ENCODE measurements at places on chromosomes 2 and 18.

- H3K27ac ChIP-seq, result peak overlapping the region; percentile 22
- no peak overlapping the region for H3K4me3 ChIP-seq
- H3K4me1 ChIP-seq, result peaks cover 67% of the 10 kb centered on the region
Measured at GRCh38 chr2:172431463-172431862, 4.1 kb downstream of the ITGA6 start.

DNA sequence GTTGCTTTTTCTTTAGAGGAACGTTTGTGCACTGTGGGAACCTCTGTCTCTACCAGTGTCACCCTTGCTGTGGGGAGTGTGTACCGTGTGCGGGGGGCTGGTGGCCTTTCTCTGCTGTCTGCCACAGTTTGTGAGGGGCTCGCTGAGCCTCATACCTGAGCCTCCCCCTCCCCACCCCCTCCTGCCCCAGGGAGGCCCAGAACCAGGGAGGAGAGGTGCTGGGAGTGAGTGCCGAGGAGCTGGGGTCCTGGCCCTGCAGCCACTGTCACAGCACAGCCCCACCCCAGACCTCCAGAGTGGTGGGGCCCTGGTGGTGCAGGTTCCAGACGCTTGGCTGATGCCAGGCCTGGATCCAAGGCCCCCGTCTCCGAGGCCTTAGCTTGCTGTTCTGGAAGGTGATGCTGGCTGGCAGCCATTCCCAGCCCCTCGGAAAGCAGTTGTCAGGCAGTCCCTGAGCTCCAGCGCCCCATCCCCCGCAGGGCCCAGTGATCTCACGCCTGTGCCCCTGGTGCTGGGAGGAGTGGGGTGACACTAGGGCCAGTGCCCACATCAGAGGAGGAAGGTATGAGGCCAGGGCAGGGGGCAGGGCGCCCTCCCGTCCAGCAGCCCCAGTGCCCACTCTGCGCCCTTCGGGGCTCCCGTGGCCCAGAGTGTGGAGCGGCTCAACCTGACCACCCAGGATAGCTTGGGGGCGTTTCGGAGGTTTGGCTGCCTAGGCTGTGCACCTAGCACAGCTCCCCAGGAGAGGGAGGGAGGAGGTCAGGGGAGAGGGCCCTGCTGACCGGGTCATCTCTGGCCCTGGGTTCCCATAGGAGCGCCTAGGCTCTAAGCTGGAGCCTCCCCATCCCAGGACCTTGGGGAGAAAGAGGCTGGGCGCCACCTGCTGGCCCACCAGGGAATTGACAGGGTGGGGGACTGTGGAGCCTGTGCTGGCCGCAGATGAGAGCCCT lies 53.0 kb upstream of the ALPP start:
- peaks cover 25% of the 10 kb centered on the region for H3K4me1 ChIP-seq
- H3K36me3 ChIP-seq, result no peaks in the 10 kb centered on the region
- H3K4me3 ChIP-seq, result no peak overlapping the region
- no peak overlapping the region for H3K27ac ChIP-seq
- DNase-seq, result peak; percentile 44
- no peaks in the 10 kb centered on the region for H3K27me3 ChIP-seq

DNA sequence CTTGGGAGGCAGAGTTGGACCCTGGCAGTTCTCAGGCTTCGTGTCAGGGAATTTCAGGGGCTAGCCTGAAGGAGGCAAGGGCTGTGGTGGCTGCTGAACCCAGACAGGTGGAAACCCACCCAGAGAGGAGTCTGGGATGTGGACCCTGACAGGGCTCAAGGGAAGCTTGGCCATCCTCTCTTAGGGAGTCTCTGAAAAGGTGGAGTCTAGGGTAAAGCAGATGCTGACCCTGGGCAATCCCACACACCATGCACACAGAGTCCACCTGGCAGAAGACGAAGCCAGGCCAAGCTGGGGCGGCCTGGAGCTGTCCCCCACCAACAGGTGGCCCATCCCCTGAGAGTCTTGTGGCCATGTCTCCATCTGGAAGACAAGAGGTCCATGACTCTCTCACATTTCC lies 41.2 kb upstream of the TEX51 start:
- H3K4me3 ChIP-seq, result no peak overlapping the region
- no peak overlapping the region for H3K27ac ChIP-seq
- peaks cover 22% of the 10 kb centered on the region for H3K27me3 ChIP-seq
- H3K36me3 ChIP-seq, result no peaks in the 10 kb centered on the region
- H3K4me1 ChIP-seq, result no peaks in the 10 kb centered on the region
- DNase-seq, result no peak

GRCh38 chr2:100277540-100278207 lies 44.6 kb downstream of the LONRF2 start:
- no peak for DNase-seq
- H3K27me3 ChIP-seq, result no peaks in the 10 kb centered on the region
- H3K4me3 ChIP-seq, result no peak overlapping the region
- no peak overlapping the region for H3K27ac ChIP-seq
- no peaks in the 10 kb centered on the region for H3K4me1 ChIP-seq

DNA sequence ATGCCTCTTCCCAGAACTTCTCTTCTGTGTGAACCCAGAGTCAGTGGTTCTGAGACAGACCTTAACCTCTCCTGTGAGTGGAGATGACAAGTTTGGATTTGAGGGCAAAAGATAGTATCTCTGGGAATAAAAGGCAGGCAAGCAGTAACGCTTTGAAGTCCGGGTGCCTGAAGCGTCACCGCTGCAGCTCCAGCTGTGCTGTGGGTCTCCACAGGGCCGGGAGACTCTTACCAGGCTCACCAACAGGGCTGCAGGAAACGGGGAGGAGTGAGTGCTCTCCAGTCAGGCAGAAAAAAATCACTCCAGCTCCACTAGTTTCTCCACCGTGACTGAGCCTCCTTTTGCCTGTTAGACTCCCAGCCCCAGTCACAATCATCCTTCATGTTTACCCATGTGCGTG lies 79.7 kb upstream of the MAP4K4 start:
- H3K36me3 ChIP-seq, result no peaks in the 10 kb centered on the region
- no peak overlapping the region for H3K4me3 ChIP-seq
- H3K4me1 ChIP-seq, result peaks cover 4% of the 10 kb centered on the region
- no peak overlapping the region for H3K27ac ChIP-seq
- H3K27me3 ChIP-seq, result no peaks in the 10 kb centered on the region
- DNase-seq, result no peak
